ENCODE measurements at places on chromosomes 16 and 17. TPM values are rescaled to one million over a fixed set of nuclear protein-coding genes. Genes with fewer than 3 reads are reported as not detected.

GRCh38 chr16:27980076-27980775 is 83.3 kb downstream of the GSG1L start:
- no peak for DNase-seq

DNA sequence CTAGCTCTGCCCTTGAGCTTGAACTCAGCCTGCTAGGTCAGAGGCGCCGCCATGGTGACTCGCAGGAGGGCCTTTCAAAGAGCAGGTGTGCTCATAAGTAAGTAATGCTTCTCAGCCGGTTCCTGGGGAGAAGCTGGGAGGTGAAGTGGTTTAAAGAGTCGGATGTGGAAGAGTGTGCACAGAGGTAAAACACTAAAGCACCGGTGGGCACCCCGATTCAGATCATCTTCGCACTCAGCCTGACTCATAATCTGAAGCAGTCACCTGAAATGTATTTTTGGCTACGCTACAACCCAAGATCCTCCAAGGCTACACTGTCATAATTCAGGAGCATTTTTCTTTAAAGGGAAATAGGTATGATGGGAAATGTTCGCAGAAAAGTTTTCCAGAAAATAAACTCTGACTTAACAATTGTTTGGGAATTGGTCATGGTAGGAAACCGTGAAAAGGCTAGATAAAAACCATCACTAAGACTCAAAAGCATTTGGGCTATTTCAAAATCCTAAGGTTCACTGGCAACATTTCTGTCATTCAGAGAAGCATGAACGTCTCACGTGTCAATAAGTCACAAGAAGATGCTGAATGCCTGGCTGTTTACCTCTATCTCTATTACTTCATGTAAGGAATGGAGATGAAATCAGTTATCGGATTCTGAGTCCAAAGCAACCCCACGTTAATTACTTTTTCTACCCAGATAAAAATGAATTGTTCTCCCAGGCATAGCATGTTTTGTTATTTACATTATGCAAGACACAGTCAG is 17.8 kb downstream of the CDH8 start:
- DNase-seq, result no peak

NPIPB2 gene
- 23.9 TPM for total RNA-seq

PRDM7 gene
- 1.8 TPM for total RNA-seq

MEOX1 gene
- 2.8 TPM for total RNA-seq

ST6GALNAC2 gene
- 87.5 TPM for total RNA-seq

C17orf100 gene
- total RNA-seq, result 10.3 TPM
